CD4-positive, alpha-beta T cell treated with Interleukin-4 for 4 hours (primary cell): ENCODE measurements at places on chromosomes 7 and 10.
A peak's percentile ranks its signal among the peaks of the same experiment; 100 is the strongest.

- no peak for DNase-seq
These were observed 113.0 kb downstream of the DOCK1 start for GRCh38 chr10:127018298-127018650.

GRCh38 chr7:38181111-38181510, 3.1 kb downstream of the STARD3NL start:
- no peak for DNase-seq

DNA sequence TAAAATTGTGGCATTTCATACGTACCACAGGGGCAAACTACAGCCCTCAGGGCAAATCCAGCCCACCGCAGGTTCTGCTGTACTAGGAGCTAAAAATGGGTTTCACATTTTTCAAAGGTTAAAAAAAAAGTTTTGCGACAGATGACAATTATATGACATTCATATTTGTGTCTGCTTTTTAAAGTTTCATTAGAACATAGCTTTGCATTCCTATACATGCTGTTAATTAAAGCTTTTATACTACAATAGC, 758 bp upstream of the PNPLA8 start:
- DNase-seq, result no peak

DNA sequence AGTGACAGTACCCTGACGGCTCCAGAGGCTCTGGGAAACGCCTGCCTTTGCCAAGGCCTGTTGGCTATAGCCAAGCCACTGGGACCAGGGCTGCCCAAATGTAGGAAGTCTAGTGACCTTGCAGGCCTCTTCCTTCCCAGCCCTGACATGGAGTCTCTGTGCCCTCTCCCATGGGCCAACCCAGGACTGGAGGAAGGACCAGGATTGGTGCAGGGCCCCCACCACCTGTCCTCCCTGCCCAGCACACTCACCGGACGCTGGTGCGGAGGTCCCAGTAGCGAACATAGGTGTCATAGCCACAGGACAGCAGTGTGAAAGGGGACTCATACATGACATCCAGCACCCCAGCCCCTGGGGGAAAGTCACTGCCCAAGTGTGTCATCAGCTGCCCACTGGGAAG, 24.0 kb downstream of the DPCD start:
- no peak for DNase-seq

DNA sequence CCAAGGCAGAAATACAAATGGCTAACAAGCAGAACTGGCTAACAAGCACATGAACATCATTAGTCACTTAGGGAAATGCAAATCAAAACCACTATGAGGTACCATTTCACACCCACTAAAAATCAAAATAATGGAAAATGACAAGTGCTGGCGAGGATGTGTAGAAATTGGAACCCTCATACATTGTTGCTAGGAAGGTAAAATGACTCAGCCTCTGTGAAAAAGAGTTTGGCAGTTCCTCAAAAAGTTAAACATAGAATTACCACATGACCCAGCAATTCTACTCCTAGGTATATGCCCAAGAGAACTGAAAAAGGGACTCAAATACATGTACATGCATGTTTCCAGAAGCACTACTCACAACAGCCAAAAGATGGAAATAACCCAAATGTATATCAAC, 52.8 kb upstream of the ANAPC16 start:
- DNase-seq, result peak; percentile 2

GRCh38 chr7:54877683-54878082, 118.7 kb upstream of the SEC61G start:
- no peak for DNase-seq

DNA sequence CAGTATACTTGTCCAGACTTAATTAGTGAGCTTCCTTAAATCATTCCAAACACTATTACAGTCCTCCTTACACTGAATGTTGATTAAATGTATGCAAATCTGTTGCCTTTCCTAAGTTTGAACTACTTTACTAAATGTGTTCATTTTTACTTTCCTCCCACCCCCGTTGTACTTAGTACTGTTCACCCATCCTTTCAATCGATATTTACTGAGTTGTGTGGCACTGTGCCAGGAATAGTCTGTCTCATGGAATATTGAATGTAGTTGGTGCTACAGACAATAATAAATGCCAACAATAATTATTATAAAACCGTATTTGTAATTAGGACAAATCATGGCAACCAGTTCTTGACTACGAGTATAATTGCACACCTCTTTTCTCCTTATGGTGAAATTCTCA, 335.7 kb downstream of the GPR37 start:
- DNase-seq, result no peak

DNA sequence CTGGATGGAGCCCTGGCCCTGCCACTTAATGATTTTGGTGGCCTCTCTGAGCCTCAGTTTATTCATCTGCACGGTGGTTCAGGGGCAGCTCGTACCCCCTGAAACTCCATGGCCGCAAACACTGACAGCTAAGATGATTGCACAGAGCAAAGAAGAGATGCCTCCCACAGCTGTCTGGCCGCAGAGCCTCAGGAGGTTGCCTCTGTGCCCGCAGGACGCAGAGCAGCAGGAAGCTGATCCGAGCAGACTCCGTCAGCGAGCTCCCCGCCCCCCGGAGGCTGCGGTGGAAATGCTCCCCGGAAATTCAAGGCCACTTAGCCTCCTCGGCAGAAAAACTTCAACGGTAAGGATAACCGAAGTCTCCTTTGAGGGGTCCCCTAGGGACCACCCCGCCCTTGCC, 30.2 kb upstream of the C10orf53 start:
- DNase-seq, result no peak

- peak; percentile 59 for DNase-seq
These were observed 637 bp downstream of the SAMD8 start for GRCh38 chr10:75111907-75112679.

DNA sequence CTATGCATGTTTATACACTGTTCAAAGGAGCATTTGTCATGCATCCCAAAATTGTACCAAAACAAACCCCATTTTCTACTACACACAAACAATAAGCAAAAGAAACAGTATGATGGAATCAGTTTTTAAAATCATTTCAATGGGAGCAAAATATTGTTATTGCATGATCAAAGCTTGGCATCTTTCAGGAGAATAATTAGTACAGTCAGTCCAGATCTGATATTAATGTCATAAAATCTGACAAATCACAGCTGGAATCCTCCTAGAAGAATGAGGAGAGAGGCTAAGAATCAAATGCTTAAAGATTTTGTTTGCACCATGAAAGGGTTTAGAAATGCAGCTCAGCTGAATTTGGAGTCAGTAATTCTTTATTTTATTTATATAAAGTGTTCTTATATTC, 229.7 kb upstream of the SEMA3E start:
- no peak for DNase-seq

GRCh38 chr7:48638041-48638440, 286.3 kb upstream of the CDC14C start:
- DNase-seq, result no peak

DNA sequence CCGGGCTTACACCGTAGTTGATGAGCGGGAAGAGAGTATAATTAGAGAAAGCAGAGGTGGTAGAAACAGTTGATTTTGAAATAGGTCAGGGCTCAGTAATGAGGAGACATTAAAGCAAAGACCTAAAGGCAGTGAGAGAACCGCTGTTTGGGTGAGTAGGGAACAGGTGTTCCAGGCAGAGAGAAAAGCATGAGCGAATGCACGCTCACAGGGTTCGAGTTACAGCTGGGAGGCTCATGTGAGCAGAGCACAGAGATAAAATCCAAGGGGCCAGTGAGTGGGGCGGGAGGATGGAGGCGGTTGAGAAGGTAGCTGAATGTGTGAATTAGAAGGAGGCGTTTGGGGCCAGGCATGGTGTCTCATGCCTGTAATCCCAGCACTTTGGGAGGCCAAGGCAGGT, 39.9 kb downstream of the APBB1IP start:
- DNase-seq, result no peak

- peak; percentile 43 for DNase-seq
These were observed 100.2 kb upstream of the PRSS58 start for GRCh38 chr7:142357953-142358520.

GRCh38 chr10:8279598-8279997, 225.1 kb downstream of the GATA3 start:
- no peak for DNase-seq

DNA sequence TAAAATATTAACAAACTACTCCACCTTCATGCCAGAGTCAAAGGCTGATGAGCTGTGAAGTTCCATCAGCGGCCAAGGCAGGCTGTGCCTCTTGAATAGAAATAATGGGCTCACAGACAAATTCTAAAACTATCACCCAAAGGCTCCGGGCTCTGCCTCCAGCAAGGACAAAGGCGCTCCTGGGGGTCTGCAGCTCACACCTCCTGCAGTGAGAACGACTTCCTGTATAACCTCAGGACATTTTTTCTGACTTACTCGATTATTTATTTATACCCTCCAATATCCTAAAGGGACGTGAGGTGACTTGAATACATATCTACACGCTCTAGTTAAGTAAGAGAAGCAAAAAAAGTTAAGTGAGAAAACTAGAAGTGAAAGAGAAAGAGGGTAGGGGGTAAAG, 500.7 kb downstream of the CCSER2 start:
- no peak for DNase-seq

DNA sequence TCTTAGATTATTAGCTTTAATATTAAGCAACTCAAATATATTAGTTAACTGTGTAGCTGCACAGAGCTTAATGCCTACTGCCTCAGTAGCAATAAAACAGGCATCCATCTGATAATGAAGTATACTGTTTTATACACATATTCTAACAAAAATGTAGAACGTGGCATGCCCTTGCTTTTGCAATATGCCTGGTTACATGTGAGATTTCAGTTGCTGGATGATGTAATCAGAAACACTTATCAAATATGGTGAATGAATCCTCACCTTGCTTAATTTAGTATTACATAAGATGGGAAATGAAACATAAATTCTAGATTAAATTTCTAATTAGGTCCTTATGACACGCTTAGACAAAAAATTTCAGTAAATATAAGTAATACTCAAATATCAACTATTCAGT, 8.0 kb downstream of the DNAJC1 start:
- DNase-seq, result no peak

- no peak for DNase-seq
These were observed 179.3 kb downstream of the ABCA13 start for GRCh38 chr7:48350515-48350914.

DNA sequence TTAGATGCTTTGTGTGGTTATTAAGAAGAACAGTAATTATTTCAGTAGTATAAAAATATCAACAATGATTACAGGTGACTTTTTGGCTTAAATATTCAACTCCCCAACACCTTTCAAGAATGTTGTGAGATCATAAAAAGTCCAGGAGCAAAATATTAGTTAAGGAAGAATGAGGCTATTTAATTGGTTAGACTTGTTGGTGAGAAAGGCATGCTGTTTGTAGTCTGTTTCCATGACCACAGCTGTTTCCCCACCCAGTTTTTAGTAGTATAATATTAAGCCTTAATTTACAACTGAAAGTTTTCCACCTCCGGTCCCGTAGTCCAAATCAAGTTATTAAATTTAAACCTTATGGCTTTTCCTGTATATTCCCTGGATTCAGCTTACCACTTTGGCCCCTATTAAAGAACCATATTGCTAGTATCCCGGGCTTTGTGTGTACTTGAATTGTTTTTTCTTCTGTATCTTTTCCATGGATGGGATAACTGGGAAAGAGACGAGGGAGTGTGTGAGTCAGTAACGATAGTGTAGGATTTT, 133.3 kb downstream of the CELF2 start:
- DNase-seq, result peak; percentile 78

DNA sequence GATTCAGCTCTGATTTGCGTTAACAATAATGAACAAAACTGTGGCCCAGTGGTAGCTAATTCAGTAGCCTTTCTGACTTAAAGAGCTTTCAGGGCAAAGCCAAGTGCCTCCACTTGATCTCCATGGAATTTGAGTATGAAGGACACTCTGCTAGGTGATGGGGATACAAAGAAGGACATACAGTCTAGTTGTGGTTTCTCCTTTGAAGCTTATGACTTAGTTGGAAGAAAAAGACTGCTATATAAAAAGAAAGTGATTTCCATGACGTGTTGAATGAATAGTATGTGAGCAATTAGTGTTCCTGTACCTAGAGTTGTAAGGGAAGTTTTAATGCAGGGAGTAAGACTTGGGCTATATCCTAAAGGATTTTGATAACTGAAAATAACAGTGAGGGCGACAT, 8.3 kb downstream of the PDCD4 start:
- no peak for DNase-seq
